T-helper 9 cell (primary cell): ENCODE measurements at places on chromosomes 4 and X.

- no peak for DNase-seq
These were observed 87.6 kb upstream of the PLAC1 start for GRCh38 chrX:134745636-134746409.

DNA sequence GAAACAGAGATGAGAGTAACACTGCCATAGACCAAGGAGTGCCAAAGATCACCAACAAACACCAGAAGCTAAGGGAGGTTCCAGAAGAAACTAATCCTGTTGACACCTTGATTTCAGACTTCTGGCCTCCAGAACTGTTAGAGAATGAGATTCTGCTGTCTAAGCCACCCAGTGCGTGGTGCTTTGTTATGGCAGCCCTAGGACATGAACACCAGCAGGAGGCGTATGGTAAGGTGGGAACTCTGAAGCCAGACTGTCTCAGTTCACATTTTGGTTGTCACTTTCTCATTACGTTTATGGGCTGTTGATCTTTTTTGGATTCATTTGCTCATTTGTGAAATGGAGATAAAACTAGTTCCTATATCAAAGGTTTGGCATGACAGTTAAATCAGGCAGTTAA, 142.9 kb downstream of the DCHS2 start:
- no peak for DNase-seq

- DNase-seq, result no peak
These were observed 545.5 kb downstream of the SPOCK3 start for GRCh38 chr4:166688835-166689234.

DNA sequence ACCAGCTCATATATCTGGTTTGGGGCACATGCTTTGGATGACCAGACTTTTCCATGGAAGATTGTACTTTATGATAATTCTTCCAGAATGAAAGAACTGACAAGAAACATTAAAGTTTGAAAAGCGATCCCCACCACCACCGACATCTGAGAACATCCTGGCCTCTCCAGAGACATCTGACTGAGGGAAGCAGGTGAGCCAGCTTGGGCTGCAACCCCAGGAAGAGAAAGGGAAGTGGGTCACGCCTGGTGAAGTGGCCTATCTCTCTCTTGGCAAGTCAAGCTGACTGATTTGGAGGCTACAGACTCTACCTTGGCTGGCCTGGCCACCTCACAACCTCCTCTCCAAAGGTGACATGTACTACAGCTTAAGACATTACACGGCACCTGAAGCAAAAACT, 20.7 kb downstream of the PARM1 start:
- DNase-seq, result no peak

- no peak for DNase-seq
These were observed 114.7 kb upstream of the SLC6A14 start for GRCh38 chrX:116321711-116322110.

DNA sequence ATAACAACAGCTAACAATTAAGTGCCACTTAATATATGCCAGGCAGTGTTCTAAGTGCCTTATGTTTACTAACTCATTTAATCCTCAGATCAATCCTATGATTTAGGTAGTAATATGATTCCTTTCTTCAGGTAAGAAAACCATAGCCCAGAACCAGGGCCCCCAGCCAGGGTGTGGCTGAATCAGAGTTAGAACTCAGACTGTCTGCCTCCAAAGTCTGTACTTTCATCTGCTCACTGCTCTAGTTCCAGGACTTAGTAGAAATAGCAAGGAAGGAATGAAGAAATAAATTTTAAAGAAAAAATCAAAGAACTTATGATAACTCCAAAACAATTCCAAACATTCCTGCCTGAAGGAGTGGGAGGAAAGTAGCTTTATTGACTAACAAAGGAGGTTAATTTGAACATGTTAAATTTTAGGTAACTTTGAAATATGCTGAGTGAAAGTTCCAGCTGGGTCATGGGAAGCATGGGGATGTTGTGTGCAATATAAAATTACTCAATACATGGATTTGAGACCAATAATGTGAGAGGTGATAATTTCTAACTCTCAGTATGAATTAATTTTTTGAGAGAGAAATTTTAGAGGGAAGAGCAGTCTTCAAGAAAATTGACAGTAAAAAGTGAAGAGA, 8.8 kb upstream of the ADH1C start:
- DNase-seq, result no peak

GRCh38 chr4:15682242-15683142, 865 bp downstream of the FAM200B start:
- DNase-seq, result no peak

- no peak for DNase-seq
These were observed 7.1 kb downstream of the ATP5ME start for GRCh38 chr4:666822-667544.

DNA sequence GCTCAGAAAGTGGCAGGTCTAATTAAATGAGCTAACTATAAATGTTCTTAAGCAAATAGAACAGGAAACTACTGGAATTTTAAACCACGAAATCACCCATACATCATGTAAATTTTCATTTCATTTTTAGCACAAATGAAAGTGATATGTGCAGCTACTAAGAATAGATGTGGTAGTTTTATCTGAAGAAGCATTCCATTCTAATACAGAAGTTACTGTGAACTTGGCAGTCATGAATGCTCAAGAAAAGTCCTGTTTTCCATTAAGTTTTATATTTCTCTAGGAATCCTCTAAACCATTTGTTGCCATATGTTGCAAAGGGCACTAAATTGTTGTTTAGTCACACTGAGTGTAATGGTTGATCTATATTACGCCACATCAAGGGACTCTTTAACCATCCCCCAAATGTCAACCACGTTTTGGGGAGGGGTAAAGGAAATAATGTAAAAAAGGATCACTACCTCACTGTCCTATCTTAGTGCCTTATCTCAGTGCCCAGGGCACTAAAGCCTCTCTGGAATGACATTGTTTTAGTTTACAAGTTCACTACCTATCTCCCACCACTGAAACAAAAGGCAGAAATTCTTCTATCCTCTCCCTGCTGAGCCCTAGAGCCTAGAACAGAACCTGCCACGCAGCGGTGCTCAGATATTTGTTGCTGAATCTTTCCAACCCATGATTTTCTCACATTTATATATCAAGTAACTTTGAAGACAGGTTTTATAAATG, 118.0 kb downstream of the SHISA3 start:
- DNase-seq, result no peak

DNA sequence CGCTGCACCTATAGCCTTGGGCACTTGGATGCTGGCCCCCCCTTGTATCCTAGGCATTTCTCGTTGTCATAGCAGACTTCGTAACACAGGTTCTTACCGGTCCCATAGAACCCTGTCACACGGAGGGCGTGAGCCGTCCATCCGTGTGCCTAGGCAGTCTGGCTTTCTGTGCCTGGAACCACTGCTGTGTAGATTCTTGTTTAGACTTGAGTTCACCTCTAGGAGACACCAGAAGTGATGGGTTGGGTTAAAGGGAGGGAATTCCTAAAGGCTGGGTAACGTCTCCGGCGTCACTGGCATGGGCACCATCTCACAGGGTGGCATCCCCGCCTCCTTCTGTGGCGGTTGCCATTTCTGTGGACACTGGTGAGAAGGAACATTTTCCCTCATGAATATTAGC, 13.5 kb upstream of the NKX1-1 start:
- DNase-seq, result no peak
